Esophagus squamous epithelium (tissue), 5 donors: ENCODE measurements at places on chromosomes 2 and 18. TPM values are rescaled to one million over a fixed set of nuclear protein-coding genes. Genes with fewer than 3 reads are reported as not detected.

The TRPM8 gene
- total RNA-seq, result not detected

The RNU2-63P gene
- total RNA-seq, result not detected

The PIEZO2 gene
- 7.4 TPM for total RNA-seq

The CYBRD1 gene
- 12.3 TPM for total RNA-seq

The NOTO gene
- not detected for total RNA-seq

The MOCOS gene
- 8.6 TPM for total RNA-seq

The GKN2 gene
- not detected for total RNA-seq

The IL36B gene
- not detected for total RNA-seq

The AGBL5 gene
- total RNA-seq, result 12.4 TPM

The MRPS5 gene
- 47.4 TPM for total RNA-seq

The GPATCH11 gene
- total RNA-seq, result 2.7 TPM

The RBKS gene
- total RNA-seq, result 1.6 TPM

The MYO3B gene
- 0.18 TPM for total RNA-seq

The IL1F10 gene
- not detected for total RNA-seq

The SNORC gene
- total RNA-seq, result 0.83 TPM

The GCG gene
- total RNA-seq, result not detected

The DPP10 gene
- not detected for total RNA-seq
